Tibial artery (tissue), 4 donors: ENCODE measurements at places on chromosomes 16 and 17.

GRCh38 chr17:11082559-11082958 lies 158.5 kb upstream of the SHISA6 start:
- no peak for DNase-seq

GRCh38 chr17:3994221-3994576 lies 30.0 kb upstream of the ATP2A3 start:
- DNase-seq: no peak

- DNase-seq: peak; percentile 63
Measured at GRCh38 chr16:50304467-50305440, 38.4 kb downstream of the ADCY7 start.

DNA sequence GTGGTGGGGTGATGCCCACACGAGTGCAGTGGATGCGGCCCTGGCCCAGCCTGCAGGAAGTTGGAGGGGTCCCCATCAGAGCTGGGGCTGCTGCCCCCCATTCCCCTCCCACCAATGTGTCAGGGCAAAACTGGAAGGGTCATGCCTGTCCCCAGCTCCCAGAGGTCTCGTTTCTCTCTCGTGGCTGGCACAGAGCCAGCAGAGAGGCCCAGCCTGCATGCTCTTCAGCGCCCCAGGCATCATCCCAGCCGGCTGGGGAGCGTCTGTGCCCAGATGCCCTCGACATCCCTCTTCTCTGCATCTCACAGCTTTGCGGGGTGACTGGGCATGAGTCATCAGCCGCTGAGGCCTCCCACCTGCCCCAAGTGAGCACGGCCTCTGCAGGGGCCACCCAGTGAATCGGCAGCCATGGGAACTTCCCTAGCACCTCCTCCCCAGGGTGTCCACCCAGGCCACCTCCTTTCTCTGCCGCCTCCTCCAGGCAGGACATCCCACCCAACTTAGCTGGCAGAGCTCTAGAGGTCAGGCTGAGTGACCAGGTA lies 9.8 kb upstream of the CSNK1D start:
- no peak for DNase-seq

- peak; percentile 99 for DNase-seq
Measured at GRCh38 chr16:88264641-88265285, 118.0 kb upstream of the ZNF469 start.

- no peak for DNase-seq
Measured at GRCh38 chr16:9257843-9258242, 166.4 kb downstream of the HAPSTR1 start.

- no peak for DNase-seq
Measured at GRCh38 chr17:73942703-73943415, 260.6 kb upstream of the RPL38 start.

GRCh38 chr17:42076797-42077559 lies 21.3 kb downstream of the ZNF385C start:
- DNase-seq: no peak

GRCh38 chr16:31401436-31401835 lies 8.3 kb downstream of the ITGAD start:
- DNase-seq: no peak

DNA sequence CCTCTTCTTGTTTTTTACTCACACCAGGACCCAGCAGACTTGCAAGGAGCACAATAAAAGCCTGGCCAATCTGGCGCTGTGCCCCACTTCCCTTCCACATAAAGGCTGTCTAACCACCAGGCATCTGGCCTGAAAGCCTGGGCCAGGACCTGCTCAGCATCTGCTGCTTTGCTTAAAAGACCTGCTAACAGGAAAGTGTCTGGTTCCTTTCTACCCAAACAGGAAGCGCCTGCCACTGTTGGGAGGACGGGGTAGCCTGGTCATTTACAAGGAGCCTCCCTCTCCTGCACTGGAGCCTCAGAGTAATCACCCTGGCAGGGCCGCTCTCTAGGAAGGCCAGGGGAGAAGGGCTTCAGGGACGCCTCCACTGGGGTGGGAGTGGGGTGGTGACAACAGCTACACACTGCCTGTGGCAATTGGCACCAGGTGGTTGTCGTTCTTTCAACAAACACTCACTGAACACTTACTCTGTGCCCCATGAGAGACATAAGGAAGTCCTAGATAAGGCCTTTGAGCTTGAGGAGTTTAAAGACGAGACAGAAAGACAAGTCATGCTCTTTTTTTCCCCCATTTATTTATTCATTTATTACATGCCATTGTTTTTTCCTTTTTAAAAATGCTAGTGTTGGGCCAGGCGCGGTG lies 6.3 kb upstream of the MMP28 start:
- peak; percentile 83 for DNase-seq

DNA sequence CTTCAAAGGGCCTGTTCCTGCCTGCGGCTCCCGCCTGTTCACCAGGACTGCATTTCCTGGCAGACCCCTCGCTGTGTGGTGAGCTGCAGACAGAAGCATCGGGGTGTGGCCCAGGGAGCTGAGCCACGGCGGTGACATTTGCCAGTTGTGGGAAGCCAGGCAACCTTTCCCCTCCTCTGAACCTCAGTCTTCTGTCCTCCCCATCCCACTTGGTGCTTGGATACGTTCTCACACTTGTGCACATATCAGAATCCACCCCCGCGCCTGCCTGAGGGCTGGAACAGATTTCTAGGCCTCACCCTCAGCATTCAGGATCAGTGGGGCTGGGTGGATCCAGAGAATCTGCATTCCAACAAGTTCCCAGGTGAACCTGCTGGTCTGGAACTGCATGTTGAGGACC lies 63.5 kb downstream of the CRISPLD2 start:
- DNase-seq: no peak

DNA sequence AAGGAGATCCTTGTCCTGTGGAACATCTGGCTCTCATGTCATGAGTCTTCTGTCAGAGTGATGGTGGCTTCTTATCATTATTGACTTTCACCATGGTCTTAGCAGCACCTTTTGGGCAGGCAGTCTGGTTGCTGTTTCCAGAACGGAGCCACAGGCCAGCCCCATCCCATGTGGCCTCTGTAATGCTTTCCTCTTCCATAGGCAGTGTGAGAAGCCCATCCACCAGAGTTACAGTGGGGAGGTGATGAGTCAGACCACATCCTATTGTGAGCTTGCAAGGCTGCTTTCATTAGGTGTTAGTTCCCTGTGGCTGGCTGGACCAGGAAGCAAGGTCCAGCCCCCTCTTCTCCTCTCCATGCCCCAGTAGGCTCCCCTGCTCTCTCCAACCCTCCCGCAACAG lies 30.8 kb upstream of the SPACA3 start:
- DNase-seq: no peak

- no peak for DNase-seq
Measured at GRCh38 chr16:62060089-62060488, 23.9 kb upstream of the CDH8 start.

GRCh38 chr17:37752482-37752881 lies 7.6 kb upstream of the HNF1B start:
- DNase-seq: no peak

DNA sequence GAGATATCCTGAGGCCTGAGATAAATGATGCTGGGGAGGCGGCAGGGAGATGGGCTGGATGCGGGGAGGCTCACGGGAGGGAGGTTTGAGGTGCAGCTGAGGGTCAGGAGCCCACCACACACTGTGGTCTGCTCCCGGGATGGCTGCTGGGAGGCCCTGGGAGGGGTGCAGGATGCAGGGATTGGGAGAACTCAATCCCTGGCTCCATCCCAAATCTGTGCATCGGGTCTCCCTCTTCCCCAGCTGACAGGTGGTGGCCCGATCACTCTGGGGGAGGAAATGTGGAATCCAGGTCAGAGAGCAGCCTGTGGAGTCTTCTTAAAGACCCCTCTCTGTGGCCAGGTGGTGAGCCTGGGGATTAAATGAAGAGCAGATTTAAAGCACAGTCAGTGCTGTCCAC lies 12.0 kb downstream of the PHB1 start:
- DNase-seq: no peak

- DNase-seq: no peak
Measured at GRCh38 chr16:78461496-78462287, 362.2 kb downstream of the WWOX start.

DNA sequence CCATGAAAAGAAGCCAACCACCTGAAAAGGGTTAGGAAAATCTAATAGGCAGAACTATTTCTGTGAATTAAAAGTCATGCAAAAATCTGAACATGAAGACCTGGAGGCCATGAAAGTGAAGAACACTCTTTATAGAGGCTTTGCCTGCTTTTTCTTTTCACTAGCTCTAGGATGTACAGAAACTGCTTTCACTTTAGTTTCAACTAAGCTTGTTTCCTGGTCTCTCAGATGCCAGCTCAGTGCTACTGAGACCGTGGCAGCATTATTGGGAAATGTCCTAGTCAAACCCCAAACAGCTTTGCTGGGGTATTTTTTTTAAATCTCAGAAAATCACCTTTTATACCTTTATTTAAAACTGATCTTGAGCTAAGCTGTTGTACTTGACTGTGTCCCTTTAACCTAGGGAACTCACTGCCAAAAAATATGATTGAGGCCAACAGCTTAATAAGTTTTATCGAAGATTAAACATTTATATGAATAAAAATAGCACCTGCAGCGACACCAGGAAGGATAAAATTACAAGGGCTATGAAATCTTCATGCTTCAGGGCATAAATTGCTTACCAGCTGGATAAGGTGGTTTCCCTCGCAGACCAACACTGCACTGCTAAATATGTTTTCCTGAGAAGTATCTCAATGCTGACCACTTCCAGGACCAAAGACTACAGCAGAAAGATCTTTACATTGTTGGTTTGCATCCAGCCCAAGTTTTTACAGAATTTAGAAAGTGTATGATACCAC lies 621.8 kb upstream of the ZFHX3 start:
- no peak for DNase-seq

DNA sequence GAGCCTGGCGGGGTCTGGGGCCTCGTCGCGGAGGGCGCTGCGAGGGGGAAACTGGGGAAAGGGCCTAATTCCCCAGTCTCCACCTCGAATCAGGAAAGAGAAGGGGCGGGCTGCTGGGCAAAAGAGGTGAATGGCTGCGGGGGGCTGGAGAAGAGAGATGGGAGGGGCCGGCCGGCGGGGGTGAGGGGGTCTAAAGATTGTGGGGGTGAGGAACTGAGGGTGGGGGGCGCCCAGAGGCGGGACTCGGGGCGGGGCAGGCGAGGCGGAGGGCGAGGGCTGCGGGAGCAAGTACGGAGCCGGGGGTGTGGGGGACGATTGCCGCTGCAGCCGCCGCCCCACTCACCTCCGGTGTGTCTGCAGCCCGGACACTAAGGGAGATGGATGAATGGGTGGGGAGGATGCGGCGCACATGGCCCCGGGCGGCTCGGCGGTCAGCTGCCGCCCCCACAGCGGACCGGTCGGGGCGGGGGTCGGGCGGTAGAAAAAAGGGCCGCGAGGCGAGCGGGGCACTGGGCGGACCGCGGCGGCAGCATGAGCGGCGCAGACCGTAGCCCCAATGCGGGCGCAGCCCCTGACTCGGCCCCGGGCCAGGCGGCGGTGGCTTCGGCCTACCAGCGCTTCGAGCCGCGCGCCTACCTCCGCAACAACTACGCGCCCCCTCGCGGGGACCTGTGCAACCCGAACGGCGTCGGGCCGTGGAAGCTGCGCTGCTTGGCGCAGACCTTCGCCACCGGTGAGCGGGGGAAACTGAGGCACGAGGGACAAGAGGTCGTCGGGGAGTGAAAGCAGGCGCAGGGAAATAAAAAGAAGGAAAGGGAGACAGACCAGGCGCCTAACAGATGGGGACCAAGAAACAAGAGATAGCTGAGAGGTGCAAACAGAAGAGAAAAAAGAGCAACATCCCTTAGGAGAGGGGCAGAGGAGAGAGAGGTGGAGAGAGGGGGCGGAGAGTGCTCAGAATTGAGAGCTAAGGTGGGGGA lies at the start of gene PNMT:
Gene PNMT (plus strand): TSS at position 509 of the 980 bp plus-strand sequence. CDS start 23 bp downstream, at position 532.
- DNase-seq: peak; percentile 80

DNA sequence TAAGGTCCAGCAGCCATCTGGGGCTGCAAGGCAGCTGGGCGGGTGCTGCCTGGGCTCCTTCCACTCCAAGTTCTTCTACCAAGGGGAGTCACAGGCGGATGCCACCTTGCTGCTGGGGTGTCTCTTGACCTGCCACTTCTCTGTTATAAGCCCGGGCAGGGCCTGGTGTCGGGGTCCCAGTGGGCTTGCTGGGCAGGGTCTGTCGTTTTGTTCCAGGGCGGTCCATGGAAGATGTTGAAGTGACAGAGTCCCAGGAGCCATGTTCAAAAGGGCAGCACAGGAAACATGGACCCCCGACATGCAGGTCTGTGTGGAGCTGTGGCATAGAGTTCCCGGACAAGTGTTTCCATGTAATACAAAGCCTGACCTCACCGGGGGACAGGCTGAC lies 91.1 kb downstream of the TNFRSF13B start:
- no peak for DNase-seq

DNA sequence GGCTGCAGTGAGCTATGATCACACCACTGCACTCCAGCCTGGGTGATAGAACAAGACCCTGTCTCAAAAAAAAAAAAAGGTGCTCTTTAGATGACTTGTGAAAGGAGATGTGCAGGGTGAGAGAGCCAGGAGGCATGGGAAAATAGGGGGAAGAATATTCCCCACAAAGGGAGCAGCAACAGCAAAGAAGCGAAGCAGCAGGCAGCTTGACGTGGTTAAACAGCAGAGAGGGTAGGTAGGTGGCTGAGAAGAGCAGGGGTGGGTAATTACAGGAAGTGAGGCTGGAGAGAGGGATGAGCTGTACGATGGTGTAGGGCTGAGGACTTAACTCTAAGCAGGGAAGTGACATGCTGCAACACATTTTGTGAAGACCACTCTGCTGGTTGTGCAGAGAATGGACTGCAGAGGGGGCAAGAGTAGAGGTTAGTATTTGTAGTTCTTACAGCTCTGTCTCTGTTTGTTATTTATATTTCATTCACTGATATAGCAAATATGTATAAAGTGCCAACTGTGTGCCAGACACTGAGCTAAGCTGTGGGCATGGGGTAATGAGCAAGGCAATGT lies 1.6 kb downstream of the HEATR3 start:
- DNase-seq: no peak

DNA sequence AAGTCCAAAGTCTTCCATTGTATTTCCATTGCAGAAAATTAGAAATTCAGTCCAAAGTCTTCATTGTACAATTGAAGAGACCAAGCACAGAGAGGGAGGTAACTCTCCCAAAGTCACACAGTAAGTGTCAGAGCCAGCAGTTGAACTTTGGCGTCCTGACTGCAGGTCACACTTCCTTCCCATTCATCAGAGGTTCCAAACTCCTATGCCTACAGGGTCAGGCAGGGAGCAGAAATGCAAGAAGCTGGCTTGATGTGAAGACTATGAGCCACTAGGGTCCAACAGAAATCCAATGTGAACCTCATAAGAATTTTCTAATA lies 44.7 kb upstream of the GRIN2A start:
- no peak for DNase-seq

GRCh38 chr17:68861602-68862001 lies 93.6 kb downstream of the ABCA8 start:
- no peak for DNase-seq
